Lower leg skin (tissue), 4 donors: ENCODE measurements at places on chromosomes 13 and 19.

DNA sequence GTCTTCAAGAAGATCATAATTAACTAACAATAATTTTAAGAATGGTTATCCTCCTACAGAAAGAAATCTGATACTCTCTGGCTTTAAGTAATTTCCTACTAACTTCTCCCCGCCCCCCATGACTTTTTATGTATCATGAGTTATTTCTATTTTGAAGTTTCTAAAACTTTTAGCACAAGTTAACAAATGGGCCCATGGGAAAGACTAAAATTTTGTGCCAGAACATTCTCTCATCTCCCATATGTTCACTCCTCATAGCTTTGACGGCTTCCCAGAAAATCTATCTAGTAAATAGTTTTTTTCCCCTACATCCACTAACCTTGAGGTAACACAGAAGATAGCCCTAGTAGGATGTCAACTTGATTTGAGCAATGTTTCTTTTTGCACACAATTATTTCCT lies 148.3 kb downstream of the POSTN start:
- no peak for DNase-seq

GRCh38 chr13:31765138-31765785 lies 25.9 kb downstream of the RXFP2 start:
- no peak for DNase-seq

GRCh38 chr19:15640294-15640903 lies at the start of gene CYP4F3:
TSS of gene CYP4F3 (plus strand) at chr19:15640897. CDS start at chr19:15641416, 519 bp downstream.
- peak; percentile 74 for DNase-seq

- DNase-seq: no peak
These were observed 2.9 kb upstream of the ARHGEF7 start for GRCh38 chr13:111112196-111112595.

GRCh38 chr19:53396525-53396868 lies 1.5 kb downstream of the ZNF765 start:
- DNase-seq: no peak

GRCh38 chr13:57698851-57699250 lies 67.3 kb downstream of the PCDH17 start:
- DNase-seq: no peak

GRCh38 chr19:45616704-45617017 lies 14.6 kb upstream of the GPR4 start:
- DNase-seq: no peak
